ENCODE measurements at places on chromosomes 2 and 18.

DNA sequence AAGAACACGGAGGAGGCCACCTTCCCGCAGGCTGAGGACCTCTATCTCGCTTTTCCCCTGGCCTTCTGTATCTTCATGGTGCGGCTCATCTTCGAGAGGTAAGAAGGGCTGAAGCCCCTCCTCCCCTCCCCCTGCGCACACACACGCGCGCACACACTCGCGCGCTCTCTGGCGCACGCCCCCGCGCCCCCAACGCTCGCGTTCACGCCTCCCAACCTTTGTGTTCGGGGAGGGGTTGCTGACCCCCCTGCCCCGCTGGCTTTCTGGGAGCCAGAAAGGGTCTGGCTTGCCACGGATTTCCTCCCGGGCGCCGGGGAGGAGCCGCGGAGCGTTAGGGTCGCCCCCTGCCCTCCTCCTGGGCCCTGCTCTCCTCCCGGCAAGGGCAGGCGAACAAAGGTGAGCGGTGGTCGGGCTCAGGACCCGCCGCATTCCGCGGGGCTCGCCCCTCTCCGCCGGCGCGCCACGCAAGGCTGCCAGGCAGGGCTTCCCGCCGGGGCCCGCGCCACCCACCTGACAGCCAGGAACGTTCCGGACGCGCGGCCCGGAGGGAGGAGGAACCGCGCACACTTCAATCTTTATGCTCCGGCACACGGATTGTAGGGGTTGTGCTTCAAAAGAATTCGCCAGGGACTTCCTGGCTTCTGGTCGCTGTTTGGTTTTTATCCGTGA, 583 bp downstream of the CERS6 start:
- no peak for DNase-seq

- no peak for DNase-seq
Observed at GRCh38 chr2:177692042-177692782, 299.6 kb downstream of the AGPS start.

DNA sequence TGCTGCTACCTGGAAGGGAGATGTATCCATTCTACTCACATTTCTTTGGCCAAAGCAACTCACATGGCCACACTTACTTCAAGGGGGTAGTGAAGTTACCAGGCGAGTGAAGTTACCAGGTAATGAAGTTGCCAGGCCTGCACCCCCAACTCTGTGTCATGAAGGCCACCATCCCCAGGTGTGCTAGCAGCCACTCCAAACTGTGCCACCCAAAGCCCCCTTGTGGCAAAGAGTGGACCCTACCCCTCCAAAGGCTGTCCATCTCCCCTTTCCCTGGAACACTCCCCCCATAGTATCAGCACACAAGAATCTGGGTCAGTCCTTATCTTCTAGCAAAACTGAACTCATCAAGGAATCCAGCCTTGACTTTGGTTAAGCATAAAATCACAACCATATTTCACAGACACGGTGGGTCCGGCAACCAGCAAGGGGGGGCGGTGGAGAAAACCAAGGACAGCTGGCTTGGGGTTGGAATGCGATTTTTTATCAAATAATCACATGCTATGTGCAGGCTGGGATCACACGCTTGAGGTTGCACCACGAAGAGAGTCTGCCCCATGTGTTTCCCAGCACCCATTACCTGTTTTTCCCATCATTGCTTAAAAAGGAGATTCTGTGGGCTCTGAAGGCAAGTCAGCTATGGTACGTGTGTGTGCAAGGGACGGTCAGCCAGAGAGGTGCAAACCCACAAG, 60.9 kb downstream of the ZFP36L2 start:
- DNase-seq, result no peak

DNA sequence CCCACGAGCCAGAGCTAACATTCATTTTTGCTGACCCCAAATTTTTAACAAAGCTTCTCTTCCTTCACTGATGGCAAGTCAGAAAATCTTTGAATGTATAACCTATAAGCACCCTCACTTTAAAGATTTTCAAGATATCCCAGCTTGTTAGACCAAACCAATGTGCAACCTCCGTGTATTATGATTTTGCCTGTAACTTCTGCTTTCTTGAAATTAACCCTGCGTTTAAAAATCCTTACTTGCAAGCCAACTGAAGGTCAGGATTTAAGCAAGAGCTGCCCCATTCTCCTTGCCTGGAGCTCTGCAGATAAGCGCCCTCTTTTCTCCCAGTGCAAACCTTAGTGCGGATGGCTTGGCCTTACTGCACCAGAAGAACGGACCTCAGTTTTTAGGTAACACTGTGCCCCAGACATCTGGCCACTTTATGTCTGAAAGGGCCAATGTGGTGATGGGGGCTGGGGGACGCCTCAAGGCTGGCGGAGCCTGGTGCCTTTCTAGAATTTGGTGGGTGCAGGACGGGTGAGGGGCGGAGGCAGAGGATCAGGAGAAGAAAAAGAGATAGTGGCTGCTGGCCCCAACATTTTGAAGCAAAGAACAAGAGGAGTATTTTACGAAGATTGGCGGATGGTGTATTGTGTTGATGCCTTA, 805 bp upstream of the TNFRSF11A start:
- DNase-seq, result no peak

DNA sequence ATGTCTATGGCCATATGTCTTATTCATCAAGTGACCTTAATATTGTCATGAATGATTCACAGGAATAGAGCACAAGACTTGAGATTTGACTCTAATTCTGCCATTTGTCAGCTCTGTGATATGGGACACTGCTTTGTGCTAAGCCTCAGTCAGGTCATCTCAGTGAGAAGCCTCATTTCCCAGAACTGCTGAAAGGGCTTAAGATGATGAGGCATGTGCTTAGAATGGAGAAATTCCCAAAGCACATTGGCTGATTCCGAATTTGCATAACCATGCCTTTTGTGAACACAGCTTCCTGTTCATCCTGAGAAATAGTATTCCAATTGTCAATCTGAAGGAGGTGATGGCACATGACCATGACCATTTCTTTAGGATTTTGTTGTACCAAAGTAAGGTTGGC, 218.1 kb downstream of the ALK start:
- DNase-seq, result no peak

DNA sequence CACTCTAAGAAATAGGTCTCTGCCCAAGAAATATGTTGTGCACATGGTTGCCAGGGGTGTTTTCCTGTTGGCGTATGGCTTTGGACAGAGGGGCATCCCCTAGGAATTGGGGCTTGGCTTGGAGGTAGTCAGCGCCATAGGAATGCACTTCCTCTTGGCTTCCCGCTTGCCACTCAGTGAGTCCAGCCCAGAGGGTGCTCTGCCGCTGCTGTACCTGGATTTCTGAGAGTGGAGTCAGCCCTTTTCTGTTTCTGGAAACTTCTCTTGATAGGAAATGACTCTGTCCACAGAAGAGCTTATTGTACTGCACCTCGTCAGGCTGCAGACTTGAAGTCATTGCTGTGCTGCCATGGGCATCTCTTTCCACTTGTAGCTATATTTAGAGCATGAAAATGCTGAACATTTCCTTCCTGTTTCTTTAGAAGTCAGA, 116.7 kb upstream of the MGAT5 start:
- no peak for DNase-seq

GRCh38 chr2:124698979-124699565, 674.0 kb downstream of the CNTNAP5 start:
- no peak for DNase-seq

DNA sequence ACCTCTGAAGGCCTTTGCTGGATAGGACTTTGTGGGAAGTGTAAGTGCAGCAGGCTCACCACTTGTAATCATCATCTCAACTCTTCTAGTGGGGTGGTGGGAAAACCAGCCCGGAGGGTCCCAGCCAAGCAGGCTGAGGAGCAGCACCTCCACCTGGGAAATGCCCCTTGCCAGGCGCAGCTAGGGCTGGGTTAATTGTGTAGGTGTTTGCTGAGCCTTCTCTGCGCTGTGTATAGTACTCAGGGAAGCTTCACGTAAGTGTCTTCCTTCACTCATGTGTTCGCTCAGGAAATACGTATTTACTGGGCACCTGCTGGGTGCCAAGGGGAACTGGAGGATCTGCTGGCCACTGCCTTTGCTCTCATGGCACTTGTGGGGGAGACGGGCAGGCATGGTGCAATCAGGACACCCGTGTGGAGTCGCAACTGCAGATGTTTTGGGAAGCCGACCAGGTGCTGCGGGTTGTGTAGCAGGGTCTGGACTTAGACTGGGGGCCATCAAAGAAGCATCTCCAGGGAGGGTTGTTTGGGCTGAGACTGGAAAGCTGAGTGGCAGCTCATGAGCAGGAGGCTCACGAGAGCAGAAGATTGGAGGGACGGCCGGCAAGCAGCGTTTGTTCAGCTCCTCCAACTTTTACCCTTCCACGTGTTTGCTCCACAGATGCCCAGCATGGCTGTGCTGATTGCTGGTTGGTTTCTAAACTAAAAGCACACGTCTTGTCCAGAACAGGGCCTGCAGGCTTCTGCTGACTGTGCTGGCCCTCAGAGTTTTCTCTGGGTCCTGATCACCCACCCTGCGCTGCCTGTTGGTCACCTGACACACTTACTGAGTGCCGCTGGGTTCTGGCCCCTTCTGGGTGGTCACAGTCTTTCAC, 164.6 kb downstream of the LDLRAD4 start:
- DNase-seq, result no peak

DNA sequence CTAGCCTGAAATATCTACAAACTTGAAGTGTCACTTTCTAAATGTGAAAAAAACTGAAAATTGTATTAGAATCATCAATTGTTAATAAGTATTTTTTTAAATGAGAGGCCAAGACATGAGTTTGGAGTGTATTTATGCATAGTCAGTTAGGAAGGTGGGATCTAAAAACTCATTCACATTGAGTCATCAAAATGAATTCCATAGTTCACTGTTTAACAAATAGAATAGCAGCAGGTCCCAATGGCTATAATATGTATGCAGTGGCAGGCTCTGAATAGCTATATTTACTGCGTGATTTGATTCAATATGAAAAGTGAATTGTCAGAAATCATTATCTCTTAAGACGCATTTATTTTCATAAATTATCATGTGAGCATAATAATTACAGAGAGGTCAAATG, 256.1 kb downstream of the ZNF385B start:
- no peak for DNase-seq

DNA sequence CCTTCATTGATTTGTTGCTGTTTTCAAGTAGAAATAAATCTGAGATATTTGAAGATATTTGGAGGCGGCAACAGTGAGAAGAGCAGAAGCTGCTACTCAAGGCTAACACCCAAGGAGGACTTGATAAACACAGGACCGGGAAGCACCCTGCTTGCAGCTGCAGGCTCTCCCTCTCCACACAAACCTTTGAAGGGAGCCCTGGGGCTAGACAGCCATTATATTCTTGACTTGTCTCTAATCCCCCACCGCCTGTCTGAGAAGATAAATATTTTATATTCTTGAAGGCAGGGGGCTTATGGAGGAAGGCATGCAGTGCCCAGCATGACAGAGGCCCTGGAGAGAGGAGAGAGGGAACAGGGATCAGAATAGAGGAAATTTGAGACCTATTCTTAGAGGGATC, 50.9 kb upstream of the SMAD2 start:
- DNase-seq, result no peak

DNA sequence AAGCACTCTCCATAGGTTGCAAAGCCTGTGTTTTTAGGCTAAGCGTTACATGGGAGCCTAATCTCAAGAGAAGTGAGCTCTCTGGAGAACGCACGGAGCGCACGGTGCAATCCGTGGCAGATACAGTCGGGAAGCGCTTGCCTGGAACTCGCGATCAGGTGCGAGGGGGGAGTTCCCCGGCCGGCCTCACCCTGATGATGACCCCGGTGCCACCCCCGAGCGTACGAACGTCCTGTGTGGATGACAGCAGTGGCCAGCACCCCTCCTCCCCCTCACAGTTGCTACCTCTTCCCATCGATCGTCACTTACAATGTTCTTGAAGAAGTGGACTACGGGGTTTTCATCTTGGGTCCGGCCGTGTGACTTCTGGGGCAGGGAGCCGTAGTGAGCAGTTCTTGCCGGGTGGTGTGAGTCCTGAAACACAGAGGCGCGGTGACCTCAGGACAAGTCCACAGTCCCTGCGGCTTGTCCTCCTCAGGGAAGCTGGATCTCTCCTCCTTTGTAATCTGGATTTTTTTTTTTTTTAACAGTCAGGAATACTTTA, 142.9 kb downstream of the MBP start:
- DNase-seq, result no peak

DNA sequence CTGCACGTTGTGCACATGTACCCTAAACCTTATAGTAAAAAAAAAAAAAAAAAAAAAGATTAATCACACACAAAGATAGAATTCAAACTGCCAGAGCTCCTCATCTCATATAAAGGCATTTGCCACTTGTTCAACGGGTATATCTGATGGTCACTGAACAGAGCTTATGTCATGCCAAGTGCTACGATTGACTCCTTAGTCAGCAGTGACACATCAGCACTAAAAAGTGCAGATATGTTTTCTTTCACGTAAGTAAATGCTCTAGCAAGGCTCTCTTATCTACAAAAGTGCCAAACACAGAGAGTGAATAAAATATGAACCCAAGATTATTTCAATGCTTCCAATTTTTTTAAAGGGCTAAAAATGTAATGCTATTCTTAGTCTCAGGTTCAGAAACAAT, 1.1 kb downstream of the LMAN1 start:
- DNase-seq, result no peak

GRCh38 chr2:109508556-109508955, 105.2 kb downstream of the SEPTIN10 start:
- DNase-seq, result no peak

GRCh38 chr2:229445501-229446211, 174.6 kb upstream of the PID1 start:
- no peak for DNase-seq

- DNase-seq, result no peak
Observed at GRCh38 chr2:217062768-217063167, 202.9 kb upstream of the TNP1 start.

GRCh38 chr2:74425523-74425922, 4.0 kb downstream of the WDR54 start:
- DNase-seq, result no peak

DNA sequence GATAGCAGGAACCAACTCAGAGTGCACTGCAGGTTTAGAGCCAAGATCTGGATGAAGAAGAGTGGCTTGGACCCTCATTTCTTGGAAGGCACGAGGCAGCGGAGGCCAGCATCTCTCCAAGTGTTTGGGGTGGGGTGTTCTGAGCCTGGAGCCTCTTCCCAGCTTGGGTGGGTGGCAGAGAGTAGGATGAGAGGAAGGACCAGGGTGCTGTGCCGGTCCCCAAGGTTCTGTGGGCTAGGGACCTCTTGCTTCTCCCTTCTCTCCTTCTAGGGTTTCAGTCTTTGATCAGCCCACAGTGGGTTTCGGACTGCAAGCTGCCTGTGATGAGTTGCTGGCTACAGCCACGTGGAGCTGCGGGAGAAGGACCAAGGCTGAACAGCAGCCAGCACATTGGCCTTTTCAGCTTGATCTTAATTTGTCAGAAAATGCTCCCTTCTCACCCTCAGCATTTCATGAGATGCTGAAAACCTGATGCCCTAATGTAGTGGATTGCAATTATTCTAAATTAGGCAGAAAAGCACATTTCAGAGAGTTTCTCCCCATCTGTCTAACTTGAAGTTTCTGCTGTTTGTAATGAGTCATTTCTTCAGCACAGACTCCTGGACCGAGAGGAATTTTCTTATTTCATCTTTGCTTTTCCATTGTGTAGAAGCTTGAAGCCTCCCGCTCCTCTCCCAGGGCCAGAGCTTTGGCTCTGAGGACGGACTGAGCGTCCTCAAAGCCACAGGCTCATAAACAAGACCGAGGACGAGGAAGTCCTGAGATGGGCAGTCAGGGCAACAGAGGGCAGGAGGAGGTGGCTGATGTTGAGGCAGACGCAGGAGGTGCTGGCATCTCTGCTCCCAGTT, 99.1 kb upstream of the HDAC4 start:
- no peak for DNase-seq
